GM12891 (cell line): ENCODE measurements at places on chromosomes 2 and 18.

- no peak for DNase-seq
Observed at GRCh38 chr2:70431716-70432347, 121.8 kb downstream of the TGFA start.

GRCh38 chr2:239714116-239714515 lies 311.0 kb downstream of the NDUFA10 start:
- DNase-seq: no peak

- no peak for DNase-seq
Observed at GRCh38 chr2:199804831-199805230, 46.2 kb downstream of the FTCDNL1 start.

- no peak for DNase-seq
Observed at GRCh38 chr18:52615943-52616342, 275.9 kb downstream of the DCC start.

DNA sequence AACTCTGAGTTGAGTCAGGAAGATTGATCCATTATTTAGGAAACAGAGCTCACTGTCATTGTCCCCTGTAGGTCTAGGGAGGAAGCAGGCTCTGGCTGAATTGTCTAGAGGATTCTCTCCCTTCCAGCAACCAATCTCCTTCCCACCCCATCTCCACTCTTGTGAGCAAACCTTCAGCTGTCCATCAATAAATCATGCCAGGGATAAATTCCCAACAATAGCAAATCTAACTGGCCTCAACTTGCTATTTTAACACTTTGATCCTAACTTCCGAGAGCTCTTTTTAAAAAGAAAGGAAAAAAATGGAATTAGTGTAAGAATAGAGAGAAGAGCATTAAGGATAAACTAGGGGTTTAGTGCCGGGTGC lies 53.5 kb downstream of the ATP8B1 start:
- DNase-seq: no peak

GRCh38 chr2:135985826-135986393 lies 484 bp upstream of the DARS1 start:
- peak; percentile 26 for DNase-seq

DNA sequence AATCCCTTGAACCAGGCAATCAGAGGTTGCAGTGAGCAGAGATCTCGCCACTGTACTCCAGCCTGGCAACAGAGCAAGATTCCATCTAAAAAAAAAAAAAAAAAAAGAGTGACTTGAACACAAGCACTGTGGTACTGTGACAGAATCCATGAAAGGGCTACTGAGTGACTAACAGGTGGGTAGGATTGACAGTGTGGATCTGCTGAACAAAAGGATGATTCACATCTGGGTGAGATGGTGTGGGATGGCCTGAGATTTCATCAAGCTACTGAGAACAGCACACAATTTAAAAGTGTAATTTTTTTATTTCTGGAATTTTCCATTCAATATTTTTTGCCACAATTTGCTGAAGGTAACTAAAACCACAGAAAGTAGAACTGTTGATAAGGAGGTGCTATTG lies 13.3 kb upstream of the SP3 start:
- DNase-seq: no peak

DNA sequence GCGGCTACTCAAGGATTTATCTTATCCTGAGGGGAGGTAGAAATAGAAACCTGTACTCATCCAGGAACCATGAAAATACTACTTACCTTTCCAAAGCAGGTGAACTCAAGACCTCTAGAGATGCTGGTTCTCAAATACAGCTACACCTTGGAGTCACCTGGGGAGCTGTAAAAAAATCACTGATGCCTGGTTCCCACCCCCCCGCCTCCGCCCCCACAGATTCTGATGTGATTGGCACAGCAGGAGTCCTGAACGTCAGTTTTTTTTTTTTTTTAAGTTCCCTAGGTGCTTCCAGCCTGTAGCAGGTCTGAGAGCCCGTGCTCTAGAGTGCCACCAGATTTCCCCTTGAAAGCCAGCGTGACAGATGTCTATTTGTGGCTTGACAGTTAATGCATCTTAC lies 113.6 kb downstream of the MRO start:
- no peak for DNase-seq

DNA sequence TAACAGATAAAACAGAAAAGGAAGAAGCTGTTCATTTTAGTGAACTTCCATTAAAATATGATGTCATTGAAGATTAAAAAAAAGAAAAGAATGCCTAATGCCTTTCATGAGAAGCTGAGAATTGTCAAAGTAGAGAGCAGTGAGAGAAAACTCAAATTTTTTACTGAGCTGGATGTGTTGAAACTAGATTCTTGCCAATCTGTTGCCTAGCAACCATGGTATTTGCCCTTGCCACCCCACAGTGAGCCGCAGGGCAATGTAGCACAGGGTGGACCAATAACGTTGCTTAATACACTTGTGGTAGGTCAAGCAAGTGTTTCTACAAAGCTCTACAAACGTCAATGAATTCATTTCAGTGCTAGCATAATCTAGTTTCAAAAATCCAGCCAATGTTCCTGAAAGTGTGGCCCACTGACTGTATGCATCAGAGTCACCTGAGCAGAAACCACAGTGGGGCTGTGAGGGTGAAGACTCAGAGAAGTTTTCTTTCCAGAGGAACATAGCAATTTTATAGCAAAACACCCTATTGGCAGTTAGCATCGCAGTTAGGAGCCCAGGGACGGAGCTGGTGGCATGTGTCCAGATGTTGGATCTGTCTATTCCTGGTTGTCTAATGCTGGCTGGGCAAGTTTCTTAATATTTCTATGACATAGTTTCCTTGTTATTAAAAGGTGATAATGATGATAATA lies 132.2 kb downstream of the DOCK10 start:
- DNase-seq: no peak

GRCh38 chr2:179272406-179273192 lies 8.0 kb upstream of the SESTD1 start:
- no peak for DNase-seq

GRCh38 chr2:37934591-37935513 lies 9.8 kb downstream of the RMDN2 start:
- DNase-seq: peak; percentile 41

- no peak for DNase-seq
Observed at GRCh38 chr2:133484106-133484505, 84.2 kb downstream of the NCKAP5 start.

DNA sequence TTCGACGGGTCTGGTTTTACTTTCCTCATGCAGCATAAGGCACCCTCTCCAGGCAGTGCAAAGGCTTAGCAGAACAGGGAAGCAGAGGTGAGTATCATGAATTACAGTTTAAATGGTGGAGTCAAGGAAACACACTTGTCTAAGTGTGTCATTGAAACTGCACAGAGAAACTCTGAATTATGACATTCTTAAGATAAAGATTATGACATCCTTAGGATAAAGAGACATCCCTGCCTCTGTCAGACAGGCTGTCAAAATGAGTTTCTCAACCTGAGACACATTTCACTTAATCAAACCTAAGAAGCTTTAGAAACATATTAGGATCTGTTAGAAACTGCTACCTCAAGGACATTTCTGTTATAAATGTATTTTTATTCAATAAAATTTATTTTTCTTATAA lies 113.2 kb downstream of the DHRS9 start:
- DNase-seq: no peak

GRCh38 chr2:238358769-238359168 lies 38.5 kb downstream of the TRAF3IP1 start:
- DNase-seq: no peak

DNA sequence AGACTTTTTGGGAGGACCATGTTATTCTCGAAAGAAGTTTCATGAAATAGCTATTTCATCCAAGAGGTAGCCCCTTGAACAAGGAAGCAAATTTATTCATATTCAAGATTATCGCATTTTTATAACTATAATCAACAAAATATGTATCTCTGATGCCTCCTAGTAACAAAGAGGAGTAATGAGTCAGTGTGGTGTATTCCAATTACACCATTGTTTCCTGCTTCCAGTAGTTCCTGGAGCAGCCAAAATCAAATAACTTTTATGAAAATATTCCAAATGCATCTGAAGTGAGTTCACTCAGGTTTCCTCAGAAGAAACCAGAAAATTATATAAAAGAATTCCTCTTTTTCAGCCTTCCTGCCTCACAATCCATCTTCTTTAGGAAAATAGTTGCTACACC lies 43.0 kb downstream of the ANKRD36B start:
- DNase-seq: no peak

- DNase-seq: no peak
Observed at GRCh38 chr2:127759931-127760330, 51.0 kb downstream of the WDR33 start.

DNA sequence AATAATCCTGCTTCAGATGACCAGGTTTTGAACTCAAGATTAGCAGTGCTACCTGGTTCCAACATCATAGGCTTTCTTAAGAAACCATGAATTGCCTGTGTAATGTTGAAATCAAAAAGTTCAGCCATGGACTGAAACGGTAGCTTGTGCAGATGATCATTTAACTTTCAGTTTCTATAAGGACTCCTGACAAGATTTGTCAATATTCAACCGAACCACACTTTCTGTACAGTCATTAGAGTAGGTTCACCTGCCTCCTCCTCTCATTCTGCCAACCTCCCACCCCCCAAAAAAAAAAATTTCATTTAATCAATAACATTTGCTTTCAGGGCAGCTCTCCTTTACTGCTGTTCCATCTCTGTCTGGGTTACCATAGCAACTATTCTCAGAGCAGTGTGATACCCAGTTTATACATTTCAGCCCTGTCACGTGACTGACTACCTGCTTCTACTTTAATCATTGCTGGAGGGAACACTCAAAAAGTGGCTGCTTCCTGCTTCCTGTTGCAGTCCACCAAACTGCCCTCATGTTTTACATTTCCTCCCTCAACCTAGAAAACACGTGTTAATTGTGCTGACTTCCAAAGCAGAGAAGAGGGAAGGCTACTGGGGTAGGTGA lies 275.5 kb downstream of the SS18 start:
- DNase-seq: no peak

DNA sequence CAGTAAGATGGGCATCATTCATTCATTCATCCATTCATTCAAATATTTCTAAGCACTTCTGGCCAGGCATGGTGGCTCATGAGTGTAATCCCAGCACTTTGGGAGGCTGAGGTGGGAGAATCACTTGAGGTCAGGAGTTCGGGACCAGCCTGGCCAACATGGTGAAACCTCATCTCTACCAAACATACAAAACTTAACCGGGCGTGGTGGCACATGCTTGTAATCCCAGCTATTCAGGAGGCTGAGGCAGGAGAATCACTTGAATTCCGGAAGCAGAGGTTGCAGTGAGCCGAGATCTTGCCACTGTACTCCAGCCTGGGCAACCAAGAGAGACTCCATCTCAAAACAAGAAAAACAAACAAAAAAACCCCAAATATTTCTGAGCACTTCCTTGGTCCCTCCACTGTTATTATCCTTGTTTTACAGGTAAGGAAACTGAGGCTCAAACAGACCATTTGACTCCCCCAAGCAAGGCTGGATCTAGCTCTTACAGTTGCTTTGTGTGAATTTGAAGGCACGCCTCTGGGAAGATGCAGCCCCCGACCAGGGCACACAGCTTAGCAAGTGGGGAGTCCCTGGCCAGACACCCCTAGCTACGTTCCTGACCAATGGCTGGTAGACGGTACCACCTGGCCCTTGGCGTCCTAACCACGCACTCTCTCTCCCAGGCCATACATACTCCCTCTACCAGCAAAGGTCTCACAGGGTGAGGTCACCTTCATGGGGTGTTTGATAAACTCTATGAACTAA lies 50.6 kb upstream of the ODC1 start:
- DNase-seq: no peak

GRCh38 chr2:8528863-8529262 lies 153.0 kb upstream of the ID2 start:
- no peak for DNase-seq

- no peak for DNase-seq
Observed at GRCh38 chr2:160261732-160262131, 61.7 kb upstream of the ITGB6 start.

DNA sequence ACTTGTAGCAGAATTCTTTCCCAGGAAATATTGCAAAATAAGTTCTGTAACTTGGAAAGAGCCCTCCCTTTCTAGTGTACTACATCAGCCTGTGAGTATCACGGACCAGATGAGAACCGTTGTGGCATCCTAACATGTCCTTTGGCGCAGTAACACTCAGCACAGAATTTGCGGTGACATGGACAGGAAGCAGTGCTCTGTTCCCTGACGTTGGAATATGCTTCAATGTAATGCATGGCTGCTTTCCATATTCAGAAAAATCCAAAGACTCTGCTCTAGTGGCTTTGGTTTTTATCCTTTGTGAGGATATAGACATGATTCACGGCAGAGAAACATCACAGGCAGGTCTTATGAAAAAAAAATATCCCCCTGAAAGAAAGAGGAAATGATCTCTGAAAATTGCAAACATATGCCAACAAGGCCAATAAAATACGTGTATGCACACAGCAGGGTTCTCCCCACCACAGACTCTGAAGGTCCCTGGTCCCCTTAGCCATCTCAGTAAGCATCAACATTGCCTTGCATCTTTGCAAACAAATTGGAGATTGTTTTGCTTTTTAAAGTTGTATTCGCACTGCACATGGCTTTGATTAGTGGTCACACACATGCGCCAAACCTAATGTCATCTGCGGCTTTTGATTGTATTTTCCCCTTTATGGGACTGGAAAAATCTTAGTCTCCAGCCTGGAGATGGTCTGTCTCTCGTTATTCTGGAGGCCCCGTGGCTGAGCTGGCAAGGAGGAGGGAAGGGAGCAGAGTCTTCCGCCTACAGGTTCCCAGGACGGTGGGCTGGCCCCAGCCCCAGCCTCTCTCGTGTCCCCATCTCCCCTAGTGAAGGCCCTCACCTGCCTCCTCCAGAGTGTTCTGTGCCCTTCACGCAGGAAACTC lies 122.9 kb downstream of the COPS8 start:
- no peak for DNase-seq

DNA sequence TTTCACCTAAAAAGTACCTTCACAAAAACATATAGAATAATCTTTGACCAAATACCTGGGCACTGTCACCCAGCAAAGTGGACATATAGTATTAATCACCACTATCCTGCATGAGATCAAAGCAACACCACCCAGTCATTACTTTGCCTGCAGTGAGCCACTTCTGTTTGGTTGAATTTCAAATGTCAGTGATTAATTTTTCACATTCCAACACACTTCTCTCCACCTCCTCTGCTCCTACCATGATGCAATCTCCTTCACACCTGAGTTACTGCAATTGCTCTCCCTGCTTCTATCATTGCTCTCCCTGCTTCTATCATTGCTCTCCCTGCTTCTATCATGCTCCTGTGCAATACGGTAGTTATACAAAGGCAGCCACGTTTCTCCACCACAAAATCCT lies 106.1 kb upstream of the NETO1 start:
- no peak for DNase-seq

GRCh38 chr18:75503615-75504014 lies 76.1 kb upstream of the SMIM21 start:
- DNase-seq: no peak

DNA sequence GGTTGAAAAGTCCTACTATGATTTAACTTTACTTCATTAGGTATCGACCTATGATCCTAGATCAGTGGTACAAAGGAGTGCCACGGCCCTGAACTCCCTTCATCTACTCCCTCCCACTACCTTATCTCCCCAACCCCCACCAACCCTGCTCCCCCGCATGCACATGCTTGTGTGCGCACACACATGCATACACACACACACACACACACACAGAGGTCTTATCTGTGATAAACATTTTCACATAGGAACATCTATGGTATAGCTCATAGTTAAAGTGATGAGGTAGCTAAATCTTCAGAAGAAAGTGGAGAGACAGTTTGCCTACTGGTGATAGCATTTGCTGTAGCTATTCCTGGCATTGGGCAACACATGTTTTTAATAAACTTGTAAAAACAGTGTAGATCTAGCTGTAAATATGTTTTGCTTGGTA lies 471.3 kb downstream of the ZEB2 start:
- DNase-seq: no peak

GRCh38 chr2:3769766-3770165 lies 66.4 kb downstream of the DCDC2C start:
- no peak for DNase-seq

- DNase-seq: peak; percentile 27
Observed at GRCh38 chr2:201223089-201224073, 37.0 kb upstream of the CASP8 start.
